ENCODE measurements at places on chromosomes 6 and 20.

DNA sequence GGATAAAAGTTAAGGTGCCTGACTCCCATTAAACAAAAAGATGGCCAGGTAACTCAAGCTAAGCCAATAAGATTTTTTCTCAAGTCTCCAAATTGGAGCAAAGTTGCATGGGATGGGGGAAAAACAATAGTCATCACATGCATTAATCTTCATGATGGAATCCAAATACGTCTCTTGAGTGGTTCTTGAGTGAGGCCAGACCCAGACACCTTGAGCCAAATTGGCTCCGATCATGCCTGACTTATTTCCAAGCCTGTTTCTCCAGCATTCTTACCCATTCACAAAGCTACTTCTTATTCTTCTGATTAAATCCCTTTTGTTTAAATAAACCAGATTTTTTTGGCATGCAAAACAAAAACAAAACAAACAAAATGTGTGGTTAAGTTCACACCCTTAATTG is 420.3 kb upstream of the NRSN1 start:
- no peak for DNase-seq

DNA sequence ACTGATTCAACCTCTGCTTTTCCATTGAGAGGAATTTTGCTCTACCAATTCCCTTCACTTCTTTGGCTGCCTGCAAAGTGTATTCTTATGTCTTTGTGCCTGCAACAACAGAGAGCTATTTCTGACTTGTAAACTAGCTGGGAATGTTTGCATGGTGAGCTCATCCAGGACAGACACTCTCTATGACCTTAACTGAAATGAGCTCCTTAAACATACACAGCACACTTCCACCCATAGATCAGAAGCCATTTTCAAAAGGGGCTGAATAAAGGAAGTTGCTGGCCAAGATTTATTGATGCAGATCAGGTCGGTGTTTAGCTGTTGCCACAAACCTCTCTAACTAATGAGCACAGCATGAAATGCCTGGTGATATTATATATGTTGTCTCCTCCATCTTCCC is 377.7 kb downstream of the BTBD9 start:
- DNase-seq, result no peak

DNA sequence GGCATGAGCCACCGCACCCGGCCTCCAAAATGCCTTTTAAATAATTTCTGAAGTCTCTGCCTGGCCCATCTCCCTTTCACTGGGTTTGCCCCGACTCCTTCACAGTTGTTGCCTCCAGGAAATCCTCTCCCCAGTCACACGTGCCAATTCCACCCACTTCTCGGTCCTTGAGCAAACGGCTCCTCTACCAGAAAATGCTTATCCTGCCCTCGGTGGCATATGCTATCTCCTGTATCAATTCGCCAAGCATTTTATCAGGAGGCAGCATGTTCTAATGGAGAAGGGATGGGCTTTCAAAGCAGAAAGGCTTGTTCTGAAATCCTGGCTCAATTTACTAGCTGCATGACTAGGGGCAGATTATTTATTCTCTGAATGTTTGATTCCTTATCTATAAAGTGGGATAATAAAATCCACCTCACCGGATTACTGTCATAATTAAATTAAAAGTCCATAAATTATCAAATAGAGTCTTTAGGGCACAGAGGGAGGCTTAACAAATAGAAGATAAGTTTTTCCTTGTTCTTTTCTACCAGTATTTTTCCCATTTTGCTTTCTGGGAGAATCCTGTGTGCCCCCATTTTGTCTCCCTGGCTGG is 66.3 kb downstream of the PPP1R3G start:
- no peak for DNase-seq

DNA sequence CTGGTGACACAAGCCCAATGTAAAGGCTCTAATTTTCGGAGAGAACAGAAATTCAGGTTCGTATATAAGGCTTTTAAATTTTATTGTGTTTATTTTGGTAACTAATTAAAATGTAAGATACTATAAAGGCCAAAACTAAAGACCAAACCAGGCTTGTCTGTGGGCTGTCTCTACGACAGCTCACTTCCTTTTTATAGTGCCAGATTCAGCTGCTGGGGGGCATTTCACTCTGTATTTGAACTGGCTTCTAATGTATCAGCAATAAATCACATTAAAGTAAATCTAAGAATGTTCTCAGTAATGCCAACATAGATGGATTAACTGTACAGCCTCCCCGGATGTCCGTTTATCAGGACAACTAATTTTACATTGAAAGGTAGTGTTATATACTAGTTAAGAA is 31.1 kb upstream of the STXBP5 start:
- DNase-seq, result no peak

GRCh38 chr6:106446287-106446885 is 85.9 kb downstream of the CRYBG1 start:
- no peak for DNase-seq

DNA sequence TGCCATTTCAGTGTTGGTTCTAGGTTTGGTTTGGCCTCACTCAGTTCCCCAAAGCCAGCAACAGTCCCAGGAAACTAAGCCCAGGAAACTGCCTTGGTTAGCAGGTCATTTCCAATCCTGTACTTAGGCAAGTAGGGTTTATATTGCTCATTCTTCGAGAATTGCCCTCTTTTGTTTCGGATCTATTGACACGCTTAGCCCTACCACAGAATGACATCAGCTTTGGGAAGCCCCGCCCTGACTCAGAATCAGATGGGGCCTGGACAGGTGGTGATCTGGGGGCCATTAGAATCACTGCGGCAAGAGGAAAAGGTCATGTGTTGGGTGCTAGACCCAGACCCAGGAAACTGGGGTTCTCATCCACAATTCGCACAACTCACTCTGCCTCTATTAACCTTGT is 578.2 kb downstream of the QKI start:
- DNase-seq, result no peak

GRCh38 chr6:153435787-153436186 is 304.7 kb upstream of the RGS17 start:
- no peak for DNase-seq

DNA sequence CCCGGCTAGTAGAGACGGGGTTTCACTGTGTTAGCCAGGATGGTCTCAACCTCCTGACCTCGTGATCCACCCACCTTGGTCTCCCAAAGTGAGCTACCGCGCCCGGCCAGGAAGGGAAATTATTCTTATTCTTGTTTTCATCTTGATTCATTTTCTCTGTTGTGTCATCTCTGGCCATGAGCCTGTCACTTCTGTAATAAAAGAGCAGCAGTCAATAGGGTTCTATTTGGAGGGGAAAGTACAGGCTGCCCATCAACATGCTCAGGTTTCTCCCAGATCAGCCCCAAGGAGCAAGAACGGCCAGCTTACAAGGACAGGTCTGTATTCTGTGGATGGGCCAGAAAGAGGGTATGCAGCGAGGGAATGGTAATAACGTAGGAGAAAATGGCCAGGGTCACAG is 345.0 kb downstream of the PREX1 start:
- DNase-seq, result no peak

- DNase-seq, result peak; percentile 49
These were observed 224.2 kb downstream of the CLIC5 start for GRCh38 chr6:45791211-45792168.

DNA sequence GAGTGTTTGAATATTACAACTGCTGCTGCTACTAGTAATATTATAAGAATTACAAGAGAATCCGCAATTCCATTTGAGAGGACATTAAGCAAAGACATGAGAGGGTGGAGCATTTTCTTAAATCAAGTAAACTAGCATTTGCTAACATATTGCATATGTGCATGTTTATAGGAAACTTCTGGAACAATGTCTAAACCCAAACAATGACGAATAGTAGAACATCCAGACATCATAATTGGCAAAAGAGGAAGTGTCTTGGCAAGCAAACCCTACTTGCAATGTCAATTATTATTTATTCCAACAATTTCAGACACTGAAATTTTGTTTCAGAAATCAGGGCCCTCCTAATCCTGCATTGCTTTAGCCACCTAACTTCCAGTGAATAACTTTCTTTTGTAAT is 1155.3 kb upstream of the GJE1 start:
- DNase-seq, result no peak

DNA sequence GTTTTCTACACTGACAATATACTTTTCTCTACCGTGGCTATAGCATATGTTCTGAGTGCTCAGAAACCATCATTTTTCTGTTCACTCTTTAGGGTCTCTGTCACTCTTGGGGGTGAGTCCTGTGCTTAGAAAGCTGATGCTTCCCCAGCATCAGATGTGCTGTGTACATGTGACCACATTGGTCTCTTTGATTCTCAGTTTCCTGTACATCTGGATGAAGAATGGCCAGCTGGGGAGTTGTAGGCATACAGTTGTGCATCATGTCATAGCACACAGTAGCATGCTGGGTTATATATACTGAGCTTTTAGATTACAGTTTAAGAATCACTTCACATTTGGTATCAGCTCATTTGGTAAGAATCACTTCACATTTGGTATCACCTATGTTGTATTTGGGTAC is 238.6 kb upstream of the PREP start:
- DNase-seq, result no peak

- no peak for DNase-seq
These were observed 38.9 kb downstream of the CSNK2A1 start for GRCh38 chr20:504632-505075.

DNA sequence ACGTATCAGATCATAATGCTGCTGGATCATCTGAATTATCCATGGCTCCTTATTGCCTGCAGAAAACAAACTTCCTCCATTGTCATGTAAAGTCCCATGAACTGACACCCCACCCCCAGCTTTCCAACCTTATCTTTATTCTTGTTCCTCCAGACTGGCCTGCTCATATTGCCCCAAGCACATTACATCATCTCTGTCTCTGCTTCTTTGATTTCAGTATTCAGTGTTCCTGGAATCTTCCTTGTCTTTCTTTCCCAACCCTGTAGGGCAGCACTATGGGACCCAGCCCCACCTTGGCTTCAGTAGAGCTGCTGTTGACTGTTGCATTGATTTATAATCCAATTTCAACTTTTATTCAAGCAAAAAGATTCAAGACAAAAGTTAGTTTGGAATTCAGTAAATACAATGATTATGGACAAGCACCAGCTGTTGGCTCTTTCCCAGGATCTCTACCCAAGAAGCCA is 187.5 kb upstream of the ECI2 start:
- DNase-seq, result no peak

DNA sequence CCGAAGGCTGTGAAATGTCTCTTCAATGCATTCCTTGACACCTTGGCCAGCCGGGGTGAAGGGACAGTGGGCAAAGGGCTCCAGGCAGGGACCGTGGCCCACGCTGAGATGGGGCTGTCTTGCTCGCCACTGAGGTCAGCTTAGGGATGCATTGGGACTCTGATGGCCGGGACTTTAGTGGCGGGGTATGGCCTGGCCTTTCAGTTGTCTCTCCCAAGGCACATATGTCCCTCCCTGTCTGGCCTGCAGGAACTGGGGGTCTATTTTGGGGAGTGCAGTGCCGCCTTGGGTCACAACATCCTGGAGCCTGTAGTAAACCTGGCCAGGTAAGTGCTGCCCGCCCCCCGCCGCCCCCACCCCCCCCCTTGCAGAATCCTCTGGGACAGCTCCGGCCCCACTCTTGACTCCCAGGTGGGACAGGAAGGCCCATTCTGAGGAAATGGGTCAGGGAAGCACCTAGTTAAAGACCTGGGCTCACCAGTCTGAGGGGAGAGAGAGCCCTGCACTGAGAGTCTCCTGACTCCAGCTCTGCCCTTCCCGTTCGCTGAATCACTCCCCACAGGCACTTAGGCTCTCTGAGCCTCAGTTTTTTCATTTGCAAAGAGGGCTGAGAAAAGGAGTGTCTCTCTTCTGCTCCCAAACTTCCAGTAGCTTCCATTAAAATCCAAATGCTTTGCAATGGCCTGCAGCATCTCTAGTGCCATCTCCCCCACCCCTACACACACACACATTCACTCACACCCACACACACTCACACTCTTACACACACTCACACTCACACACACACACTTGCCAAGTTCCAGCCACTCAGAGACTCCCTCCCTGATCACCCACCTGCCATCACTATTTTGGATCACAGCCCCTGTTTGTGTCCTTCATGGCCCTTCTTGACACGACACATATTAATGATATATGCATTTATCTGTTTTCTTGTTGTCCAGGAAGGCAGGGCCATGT is 33.1 kb downstream of the RAB44 start:
- no peak for DNase-seq
